ENCODE measurements at places on chromosomes 3 and 15.
A peak's percentile ranks its signal among the peaks of the same experiment; 100 is the strongest.

- DNase-seq, result no peak
These were observed 124.4 kb upstream of the MRPS22 start for GRCh38 chr3:139219463-139219862.

DNA sequence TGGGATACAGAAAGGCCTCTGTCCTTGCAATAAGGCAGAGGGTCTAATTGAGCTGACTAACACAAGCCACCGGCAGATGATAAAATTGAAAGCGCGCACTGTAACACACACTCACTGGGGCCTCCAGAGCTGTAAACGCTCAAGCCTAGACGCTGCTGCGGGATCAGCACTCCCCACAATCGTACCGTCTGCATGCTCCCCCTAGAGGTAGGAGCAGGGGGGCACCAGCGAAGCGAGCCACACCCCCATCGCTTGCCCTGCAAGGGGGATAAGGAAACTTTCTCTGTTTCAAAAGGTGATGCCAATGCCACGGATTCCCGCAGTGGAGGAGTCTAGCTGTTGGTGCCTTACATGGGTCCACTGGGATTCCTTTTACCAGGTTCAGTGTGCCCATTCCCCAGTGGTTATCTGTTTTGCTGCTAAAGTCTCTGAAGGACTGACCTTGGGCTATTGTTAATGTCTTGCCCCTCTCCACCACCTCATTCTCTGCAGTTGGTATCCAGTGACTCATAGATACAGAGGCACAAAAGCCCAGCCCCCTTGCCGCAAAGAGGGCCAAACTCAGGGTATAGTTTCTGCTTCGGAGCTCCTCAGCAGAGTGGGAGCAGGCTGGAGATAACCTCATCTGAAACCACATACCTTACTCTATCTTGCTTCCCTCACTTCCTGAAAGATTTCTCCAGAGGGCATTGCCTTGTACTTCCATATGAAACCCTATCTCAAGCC lies 139.3 kb upstream of the KBTBD8 start:
- no peak for DNase-seq

DNA sequence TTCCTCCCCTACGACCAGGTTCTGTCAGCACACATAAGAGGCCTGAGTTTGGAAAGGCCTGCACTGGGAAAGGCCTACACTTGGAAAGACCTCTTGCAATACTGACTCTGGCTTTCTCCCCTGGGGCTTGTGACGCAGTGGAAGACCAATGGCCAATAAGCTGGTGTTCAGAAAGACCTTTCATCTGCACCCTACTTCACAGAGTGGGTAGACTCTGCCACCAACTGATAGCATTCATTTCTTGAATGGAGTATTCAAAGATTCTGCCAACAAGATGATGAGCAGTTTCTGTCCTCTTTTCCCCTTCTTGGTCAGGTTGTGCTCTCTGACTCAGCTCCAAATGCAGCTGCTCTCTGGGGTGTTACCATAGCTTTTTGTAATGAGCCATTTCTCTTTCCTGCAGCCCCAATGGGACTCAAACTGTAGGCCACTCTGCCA lies 48.8 kb downstream of the TIPARP start:
- peak; percentile 76 for DNase-seq

DNA sequence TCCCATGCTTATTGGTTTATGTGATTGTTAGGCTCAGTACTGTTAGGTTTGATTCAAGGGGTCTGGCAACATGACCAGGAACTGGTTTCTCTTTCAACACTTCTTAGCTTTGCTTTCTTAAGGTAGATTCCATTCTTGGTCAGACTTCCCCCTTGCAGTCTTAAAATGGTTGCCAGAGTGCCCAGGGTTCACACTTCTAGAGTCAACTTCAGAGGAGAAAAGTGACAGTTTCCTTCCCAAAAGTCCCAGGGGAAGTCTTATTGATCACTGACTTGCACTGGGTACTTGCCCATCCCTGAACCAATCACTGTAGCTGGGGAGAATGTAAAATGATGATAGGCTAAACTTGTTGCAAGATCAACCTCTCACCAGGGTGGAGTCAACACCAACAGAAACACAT lies 14.1 kb downstream of the MGLL start:
- no peak for DNase-seq

DNA sequence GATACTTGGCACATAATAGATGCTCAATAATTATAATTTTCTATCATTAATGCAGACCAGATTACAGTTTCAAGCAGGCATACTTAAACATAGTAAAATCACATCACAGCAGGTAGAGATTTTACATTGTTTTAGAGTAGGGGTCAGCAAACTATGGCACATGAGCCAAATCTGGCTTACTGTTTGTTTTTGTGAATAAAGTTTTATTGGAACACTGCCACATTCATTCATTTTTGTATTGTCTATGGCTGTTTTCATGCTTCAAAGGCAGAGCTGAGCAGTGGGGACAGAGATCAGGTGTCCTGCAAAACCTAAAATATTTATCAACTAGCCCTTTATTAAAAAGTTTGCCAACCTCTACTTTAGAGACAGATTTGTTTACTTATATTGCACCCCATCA lies 189.6 kb upstream of the MRPL3 start:
- DNase-seq, result no peak

GRCh38 chr3:11154036-11154952 lies at the start of gene HRH1:
Gene HRH1, plus strand, starts transcription at chr3:11154493. Its CDS starts 104,545 bp downstream, at chr3:11259038.
- no peak for DNase-seq

DNA sequence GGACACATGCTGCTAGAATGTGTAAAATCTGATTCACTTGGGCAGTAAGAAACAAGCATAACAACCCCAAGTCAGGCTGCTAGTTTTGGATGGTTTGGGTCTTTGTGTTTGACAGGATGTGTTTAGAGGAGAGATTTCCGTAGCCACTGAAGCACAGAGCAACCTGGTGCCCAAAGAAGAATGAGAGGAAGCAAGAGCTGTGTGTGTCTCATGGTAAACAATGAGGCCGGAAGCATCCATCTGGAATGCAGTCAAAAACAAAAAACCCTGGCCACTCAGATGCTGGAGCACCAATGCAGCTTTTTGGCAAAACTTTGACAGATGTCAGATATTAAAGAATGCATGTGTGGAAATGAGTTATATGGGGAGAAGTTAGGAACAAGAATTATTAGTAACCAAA lies 39.4 kb upstream of the SNRK start:
- DNase-seq, result no peak

- peak; percentile 2 for DNase-seq
These were observed 21.6 kb downstream of the REC114 start for GRCh38 chr15:73464602-73465001.

- DNase-seq, result no peak
These were observed 83.7 kb upstream of the NEO1 start for GRCh38 chr15:72968531-72968922.

DNA sequence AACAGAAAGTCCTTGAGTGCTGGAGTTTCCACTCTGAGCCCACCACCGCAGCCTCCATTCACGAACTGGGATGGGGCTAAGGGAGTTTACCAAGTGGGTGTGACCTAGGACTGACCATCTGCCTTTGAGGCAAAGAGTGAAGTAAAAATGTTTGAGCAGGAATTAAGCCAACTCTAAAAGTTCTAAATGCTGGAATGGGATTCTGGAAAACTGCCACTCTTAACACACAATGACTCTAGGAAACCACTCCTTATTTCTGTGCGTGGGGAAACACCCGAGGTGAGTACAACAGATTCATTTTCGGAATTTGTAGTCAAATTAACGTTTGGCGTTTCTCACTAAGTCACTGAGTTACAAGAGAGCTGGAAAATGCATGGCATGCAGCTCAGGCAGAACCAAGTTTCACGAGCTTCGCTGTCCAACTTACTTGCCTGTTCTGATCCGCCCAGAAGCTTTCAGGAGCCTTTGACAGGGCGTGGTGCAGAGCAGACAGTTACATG lies 31.6 kb downstream of the ISL2 start:
- no peak for DNase-seq

DNA sequence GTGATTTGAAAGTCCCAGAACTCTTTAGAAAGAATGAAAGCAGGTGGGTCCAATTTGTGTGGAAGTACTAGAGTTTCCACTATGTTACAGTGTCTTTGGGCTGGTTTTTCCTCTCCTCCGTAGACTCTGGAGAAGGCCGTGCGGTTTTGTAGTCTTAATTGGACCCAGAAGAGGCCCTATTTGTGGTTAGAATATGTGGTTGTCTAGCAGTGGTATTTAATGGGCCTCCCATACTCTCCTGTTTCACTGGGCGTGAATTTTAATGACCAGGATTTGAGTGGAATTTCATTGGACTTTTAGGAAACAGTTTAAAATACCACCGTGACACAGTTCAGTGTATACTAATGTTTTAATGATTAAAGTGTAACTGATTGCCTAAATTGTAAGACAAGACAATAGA lies 182.3 kb downstream of the BBX start:
- DNase-seq, result no peak

DNA sequence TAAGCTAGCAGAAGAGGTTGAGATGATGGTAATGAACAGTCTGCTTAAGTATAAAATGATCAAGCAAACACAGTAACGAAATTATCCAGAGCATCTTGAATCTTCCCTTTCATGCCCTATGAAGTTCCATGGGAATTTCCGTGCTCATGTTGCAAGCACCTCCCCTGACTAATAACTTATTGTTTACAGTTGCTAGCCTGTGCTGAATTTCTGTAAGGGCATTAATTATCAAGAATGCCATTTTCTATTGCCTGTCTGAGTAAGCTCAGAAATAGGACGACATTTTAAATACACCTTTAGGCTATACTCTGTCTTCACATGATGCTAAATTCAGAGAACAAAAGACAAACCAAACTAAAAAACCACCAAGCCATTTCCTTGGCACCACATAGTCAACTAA lies 257.5 kb upstream of the LRTM1 start:
- no peak for DNase-seq

DNA sequence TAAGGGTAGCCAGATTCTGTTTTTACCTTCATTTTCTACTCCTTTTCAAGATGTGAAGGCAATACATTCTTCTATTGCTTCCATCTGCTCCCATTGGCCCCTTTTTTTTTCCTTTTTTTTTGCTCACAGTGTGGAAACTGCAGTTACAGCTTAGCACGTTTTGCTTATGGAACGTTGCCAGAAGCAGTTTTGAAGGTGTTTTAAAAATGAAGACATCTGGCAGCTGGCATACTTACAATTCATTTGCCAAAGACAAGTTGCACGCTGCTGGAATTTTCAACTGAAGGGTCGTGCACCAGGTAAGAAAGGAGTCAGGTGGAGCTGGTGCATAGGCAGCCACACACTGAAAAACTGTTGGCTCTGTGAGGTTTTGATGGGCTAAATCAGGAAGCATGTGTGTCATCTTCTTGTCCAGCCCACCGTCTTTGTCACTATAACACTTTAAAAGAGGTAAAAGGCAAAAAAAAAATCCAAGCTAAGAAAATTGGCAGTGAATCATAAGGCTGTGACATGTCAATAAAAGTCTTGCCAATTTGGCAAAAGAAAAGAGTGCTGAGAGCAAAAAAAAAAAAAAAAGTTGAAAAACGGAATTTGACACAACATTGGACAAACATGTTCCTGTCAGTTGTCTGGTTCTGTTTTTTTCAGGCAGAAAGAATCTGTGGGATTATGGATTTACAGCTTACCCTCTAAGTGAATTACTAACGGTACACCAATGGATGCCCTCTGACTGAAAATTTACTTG lies 225.4 kb upstream of the SOX2 start:
- DNase-seq, result no peak

DNA sequence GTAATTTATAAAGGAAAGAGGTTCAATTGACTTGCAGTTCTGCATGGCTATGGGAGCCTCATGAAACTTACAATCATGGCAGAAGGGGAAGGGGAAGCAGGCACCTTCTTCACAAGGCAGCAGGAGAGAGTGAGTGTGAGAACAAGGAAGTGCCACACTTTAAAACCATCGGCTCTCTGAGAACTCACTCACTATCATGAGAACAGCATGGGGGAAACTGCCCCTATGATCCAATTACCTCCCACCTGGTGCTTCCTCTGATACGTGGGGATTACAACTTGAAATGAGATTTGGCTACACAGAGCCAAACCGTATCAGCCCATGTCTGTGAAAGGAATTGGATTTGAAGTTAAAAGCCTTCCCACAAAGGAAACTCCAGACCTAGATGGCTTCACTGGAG lies 39.1 kb downstream of the TKT start:
- DNase-seq, result no peak

DNA sequence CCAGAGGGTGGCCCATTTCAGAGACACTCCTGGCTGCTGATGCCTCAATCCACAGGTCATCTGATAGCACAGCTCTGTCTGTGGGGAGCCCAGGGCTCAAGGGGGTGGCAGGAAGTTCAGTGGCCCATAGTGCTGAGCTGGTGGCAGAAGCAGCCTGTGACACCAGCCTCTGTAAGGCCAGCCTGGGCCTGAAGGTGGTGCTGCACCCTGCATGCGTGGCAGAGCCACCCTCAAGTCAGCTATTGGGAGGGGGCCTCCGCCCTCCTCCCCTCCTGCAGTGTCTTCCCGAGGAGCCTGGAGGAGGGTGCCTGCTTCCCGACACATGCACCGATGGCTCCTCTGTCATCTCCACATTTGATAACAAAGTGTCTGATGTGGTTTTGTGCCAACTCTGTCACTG lies 3.0 kb downstream of the PLA1A start:
- peak; percentile 56 for DNase-seq

GRCh38 chr15:57337868-57338411 lies 38.4 kb upstream of the CGNL1 start:
- DNase-seq, result no peak

DNA sequence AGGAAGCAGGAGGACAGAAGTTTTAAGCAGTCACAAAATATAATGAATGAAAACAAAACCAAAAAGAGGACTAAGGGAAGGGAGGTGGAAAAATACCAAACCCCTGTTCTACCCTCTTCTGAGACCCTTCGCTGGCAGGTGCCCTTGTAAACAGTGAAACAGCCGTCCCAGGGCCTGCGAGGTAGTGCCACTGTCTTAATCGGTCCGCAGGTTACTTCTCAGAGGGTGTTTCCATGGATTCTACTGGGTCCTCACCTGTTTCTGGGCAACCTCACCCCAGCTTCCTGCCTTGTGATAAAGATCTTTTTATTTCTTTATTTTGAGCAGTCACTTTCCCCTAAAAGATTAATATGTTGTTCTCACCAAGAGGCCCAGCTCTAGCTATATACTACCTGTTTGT lies 65.3 kb downstream of the SLC30A4 start:
- DNase-seq, result no peak
